T-cell (primary cell): ENCODE measurements at places on chromosomes 12 and 14. TPM values are rescaled to one million over a fixed set of nuclear protein-coding genes. Genes with fewer than 3 reads are reported as not detected.

The KLHDC1 gene
- total RNA-seq = 12.5 TPM

The DHRS2 gene
- total RNA-seq = not detected

The UNC79 gene
- total RNA-seq = not detected

The FAM181A gene
- total RNA-seq = not detected

The DLST gene
- 128 TPM for total RNA-seq

The NOPCHAP1 gene
- 13.4 TPM for total RNA-seq

The KCNC2 gene
- total RNA-seq = not detected

The SLCO1C1 gene
- total RNA-seq = not detected

The MYO1H gene
- not detected for total RNA-seq

The RNF212B gene
- 1.1 TPM for total RNA-seq

The MYO1A gene
- 1.4 TPM for total RNA-seq

The PPP4R4 gene
- 1.4 TPM for total RNA-seq

The MAPKAPK5 gene
- 65.6 TPM for total RNA-seq

The CYP46A1 gene
- total RNA-seq = 0.29 TPM

The CLMN gene
- 0.99 TPM for total RNA-seq

- no peak for DNase-seq
These were observed 9.3 kb upstream of the FUT8 start for GRCh38 chr14:65403231-65403630.

GRCh38 chr12:55729819-55730818, 1.3 kb upstream of the CD63 start:
- DNase-seq = peak; percentile 56

GRCh38 chr12:97745406-97746101, 282.9 kb downstream of the RMST start:
- no peak for DNase-seq

DNA sequence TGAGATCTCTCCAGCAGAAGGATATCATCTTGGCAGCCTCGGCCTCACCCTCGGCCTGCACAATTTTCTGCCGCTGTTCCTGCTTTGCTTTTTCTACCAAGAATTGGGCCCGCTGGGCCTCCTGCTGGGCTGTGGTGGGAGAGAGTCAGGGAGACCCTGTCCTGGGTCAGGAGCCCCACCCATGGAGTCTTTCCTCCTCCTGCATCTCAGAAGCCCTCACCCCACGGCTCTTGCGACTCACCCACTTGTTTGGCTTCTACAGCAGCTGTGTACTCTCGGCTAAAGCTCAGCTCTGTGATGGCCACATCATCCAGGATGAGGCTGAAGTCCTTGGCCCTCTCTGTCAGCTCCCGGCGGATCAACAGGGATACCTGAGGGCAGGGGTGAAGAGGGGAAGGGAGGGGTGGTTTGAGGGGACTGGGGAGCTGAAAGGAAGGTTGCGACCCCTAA, 2.8 kb downstream of the PHB2 start:
- no peak for DNase-seq

- DNase-seq = no peak
These were observed 321.0 kb upstream of the RTL1 start for GRCh38 chr14:101224356-101225156.

DNA sequence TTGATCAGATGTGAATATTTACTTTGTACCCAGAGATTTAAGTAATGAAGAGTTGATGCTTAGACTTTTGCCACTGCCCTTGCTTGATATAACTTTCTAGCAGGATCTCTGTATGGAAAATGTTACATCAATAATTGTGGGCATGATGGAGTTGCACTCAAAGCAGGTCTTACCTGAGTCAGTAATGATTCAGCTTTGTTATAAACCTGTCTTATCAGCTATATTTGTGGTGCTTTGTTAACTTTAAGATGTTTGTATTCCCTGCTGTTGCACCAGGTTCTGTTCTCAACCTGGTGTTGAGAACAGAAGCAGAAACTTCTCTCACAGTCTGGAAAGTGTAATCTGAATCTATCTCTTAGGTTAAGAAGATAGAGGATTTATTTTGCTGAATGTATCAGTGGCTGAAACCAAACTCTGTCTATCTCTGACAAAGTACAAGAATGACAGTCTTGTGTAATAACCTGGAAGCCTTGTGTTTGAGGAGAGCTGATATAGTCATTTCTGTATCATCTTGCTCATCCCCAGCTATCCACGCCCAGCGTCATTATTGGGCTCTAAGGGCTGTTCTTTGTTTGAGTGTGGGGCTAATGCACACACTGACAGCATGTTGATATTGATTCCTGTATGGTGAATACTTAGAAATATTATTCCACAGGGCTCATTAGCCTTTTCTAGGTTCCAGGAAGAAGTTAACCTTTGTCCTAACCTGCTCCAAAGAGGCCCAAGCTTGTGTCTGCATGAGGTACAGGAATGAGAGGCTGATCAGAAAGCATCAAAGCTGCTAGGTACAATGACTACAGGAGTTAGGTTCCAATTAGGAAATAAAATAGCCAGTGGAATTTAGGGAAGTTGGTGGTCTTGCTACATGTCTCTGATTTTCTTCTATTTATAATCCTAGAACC, 3.6 kb downstream of the AKAP6 start:
- DNase-seq = no peak

DNA sequence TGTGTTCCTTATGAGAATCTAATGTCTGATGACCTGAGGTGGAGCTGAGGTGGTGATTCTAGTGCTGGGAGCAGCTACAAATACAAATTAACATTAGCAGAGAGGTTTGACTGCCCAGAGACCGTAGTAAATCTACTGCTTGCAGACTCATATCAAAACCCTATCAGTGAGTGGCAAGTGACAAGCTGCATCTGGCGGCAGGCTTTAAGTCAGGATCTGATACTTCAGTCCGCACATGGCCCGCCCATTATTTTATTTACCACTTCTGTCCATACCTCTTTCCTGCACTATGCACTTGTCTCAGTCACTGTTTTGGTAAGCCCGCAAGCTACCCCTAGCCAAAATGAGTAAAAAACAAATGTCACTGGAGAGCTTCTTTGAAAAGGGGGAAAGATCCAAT, 11.4 kb downstream of the CEP128 start:
- no peak for DNase-seq

GRCh38 chr12:76784600-76785051, 20.7 kb downstream of the ZDHHC17 start:
- DNase-seq = no peak

DNA sequence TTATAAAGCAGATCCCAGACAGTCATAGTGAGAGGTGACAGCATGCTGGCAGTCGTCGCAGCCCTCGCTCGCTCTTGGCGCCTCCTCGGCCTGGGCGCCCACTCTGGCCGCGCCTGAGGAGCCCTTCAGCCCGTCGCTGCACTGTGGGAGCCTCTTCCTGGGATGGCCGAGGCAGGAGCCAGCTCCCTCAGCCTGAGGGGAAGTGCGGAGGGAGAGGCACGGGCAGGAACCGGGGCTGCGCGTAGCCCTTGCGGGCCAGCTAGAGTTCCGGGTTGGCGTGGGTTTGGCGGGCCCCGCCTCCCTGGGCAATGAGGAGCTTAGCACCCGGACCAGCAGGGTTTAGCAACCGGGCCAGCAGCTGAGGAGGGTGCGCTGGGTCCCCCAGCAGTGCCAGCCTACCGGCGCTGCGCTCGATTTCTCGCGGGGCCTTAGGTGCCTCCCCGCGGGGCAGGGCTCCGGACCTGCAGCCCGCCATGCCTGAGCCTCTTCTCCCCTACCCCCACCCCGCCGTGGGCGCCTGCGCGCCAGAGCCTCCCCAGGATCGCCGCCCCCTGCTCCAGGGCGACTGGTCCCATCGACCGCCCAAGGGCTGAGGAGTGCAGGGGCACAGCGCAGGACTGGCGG, 451.2 kb upstream of the DCN start:
- DNase-seq = no peak

DNA sequence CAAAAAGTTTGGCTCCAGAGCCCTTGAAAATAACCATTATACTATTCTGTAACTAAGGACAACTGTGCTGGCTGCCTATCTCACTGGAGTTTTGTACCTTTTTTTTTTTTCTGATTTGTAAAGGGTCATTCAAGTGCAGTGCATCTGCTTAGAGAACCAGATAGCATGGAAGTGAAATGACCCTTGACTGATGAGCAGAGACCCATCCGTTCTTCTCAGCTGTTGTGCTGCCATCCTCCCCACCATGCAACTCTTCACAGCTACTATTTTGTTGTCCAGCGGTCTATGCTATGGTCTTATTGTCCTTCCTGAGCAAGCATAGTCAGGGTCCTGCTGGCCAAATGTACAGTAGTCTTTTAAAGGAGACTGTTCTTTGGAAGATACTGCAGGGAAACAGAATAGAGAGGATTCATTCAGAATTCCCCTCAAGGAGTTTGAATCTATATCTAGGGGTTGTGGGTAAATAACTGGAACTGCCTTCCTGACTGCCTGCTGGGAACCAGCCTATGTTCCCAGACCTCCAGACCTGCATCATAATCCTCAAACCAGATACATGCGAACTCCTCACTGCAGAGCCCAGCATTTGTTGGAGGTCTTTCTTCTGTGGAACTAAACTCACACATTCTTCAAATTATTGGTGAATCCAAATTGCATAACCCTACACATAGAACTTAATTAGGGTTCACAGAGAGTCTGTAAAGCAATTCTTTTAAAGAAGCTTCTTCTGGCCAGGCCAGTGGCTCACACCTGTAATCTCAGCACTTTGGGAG, 41.1 kb downstream of the GPR19 start:
- no peak for DNase-seq

DNA sequence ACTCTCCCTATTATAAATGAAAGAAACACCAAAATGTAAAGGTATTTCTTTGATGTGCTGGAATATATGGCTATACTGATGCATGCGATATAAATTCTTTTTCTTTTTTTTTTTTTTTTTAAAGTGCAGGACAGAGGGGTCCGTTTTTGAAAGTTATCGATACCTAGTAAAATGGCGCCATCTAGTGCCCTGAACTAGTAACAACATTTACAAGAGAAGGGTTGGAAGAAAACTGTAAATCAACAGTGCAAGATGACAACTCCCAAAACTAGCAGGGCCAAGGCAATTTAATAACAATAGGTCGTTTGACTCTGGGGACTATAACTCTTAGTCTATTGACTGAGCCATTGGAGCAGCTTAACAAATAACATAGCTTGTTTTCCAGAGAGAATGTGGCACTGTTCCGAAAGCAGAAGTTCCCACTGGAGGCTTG, 137.7 kb downstream of the SPTSSA start:
- no peak for DNase-seq

DNA sequence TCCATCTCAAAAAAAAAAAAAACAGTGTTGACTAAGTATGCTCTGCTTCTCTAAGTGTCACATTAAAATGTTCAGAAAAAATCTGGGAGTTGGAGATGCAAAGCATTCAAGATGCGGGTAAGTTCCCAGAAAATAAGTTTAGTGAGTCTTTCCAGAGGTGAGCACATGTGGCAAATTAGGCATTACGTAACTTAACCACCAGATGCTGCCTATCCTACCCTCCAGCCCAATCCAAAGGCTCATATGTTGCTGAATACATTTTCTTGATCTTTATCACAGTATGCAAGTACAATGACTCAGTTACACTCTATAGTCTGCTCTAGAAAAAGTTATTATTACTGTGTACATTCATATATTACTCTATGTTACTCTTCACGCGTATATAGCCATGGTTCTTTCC, 3.6 kb downstream of the SLC2A14 start:
- no peak for DNase-seq

- no peak for DNase-seq
These were observed 10.7 kb upstream of the EVL start for GRCh38 chr14:100054316-100055075.

- no peak for DNase-seq
These were observed 9.5 kb downstream of the EMP1 start for GRCh38 chr12:13205809-13206559.

GRCh38 chr14:37210448-37210847, 12.7 kb downstream of the MIPOL1 start:
- no peak for DNase-seq

GRCh38 chr14:78752518-78753188, 582.5 kb downstream of the NRXN3 start:
- no peak for DNase-seq

DNA sequence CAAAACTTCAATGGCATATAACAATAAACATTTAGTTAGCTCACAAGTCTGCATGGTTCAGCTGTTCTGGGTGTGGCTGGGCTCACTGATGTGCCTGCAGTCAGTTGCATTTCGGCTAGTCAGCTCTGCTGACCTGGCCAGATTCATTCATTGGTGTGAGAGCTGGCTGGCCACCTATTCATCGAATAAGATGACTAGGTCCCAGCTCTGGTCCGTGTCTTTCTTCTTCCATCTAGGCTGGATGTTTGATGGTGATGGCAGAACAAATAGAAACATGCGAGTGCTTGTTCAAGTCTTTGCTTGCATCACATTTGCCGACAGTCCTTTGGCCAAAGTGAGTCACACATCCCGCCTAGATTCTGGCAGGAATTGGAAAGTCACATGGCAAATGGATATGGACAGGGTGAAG, 203.3 kb upstream of the CRY1 start:
- DNase-seq = no peak

GRCh38 chr14:81517798-81518398, 15.8 kb downstream of the SEL1L start:
- DNase-seq = no peak

DNA sequence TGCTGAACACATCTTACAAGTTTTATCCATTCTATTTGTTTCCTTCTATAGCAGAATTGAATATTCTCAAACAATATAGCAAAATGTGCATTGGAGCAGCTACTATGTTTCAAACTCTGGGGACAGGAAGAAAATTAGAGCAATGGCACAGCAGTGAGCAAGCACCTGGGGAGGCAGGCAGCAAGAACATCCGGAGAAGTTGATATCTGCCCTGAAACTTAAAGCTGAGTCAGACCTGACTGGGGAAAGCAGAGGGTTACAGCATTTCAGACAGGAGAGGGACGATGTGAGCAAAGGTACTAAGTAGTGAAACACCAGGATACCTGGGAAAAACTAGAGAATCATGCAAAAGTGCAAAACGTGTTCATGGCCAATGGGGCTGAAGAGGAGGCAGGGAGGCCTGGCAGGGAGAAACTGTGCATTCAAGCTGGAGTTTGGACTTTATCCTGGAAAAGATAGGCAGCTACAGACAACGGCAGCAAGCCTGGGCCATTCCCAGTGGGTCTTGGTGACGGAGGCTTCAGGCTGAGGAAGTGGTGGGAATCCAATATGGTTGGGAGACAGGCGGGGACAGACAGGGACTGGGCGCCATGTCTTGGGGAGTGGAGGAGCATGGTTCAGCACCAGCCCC, 118.0 kb upstream of the CDKN3 start:
- no peak for DNase-seq

- DNase-seq = no peak
These were observed 77.6 kb downstream of the SINHCAF start for GRCh38 chr12:31248337-31248736.

DNA sequence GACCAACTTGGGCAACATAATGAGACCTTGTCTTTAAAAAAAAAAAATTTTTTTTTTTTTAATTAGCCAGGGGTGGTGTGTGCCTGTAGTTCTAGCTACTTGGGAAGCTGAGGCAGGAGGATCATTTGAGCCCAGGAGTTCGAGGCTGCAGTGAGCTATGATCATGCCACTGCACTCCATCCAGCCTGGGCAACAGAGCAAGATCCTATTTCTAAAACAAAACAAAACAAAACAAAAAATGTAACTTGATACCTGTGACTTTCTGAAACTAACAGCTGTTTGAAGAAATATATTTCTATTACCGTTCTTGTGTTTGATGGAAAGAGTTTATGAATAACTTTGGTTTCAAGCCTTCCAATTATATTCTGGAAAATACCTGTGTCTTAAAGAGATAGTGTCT, 1.7 kb upstream of the ACACB start:
- DNase-seq = no peak
